ENCODE measurements at places on chromosomes 12 and 14. TPM values are rescaled to one million over a fixed set of nuclear protein-coding genes. Genes with fewer than 3 reads are reported as not detected.

DNA sequence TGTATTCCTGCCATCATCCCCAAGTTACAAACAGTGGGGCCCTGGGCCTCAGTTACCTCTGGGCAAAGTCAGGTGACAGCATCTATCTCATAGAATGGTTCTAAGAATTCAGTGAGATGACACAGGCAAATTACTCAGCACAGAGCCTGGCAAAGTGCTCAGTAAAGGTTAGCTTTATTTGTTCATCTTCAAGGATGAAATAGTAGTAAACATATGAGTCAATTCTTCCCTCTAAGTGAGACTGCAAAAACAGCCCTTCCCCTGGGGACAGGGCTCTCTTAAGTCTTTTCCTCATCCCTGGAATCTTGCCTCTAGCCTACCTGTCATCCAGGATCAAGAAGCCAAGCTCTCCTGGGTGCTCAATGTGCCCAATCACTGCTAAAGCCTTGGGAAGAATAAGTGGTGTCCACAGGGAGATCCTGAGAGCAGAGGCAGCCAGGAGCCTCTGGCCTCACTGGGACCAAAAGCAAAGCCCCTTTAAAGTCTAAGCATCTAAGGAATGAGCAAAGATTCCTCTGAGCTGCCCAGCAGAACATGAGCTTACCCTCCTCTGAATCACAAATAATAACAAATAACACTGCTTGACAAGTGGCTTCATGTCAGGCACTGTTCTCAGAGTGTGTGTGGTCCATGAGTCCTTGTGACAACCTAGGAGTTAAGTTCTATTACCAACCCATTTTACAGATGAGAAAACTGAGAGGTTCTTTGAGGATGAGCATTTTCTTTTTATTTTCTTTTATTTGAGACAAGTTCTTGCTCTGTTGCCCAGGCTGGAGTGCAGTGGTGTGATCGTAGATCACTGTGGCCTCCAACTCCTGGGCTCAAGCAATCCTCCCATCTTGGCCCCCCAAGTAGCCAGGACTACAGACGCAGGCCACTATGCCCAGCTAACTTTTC is 12.1 kb downstream of the NUAK1 start:
- no peak for DNase-seq

- DNase-seq: peak; percentile 53
These were observed 113.7 kb downstream of the RAD51B start for GRCh38 chr14:67933266-67933665.

DNA sequence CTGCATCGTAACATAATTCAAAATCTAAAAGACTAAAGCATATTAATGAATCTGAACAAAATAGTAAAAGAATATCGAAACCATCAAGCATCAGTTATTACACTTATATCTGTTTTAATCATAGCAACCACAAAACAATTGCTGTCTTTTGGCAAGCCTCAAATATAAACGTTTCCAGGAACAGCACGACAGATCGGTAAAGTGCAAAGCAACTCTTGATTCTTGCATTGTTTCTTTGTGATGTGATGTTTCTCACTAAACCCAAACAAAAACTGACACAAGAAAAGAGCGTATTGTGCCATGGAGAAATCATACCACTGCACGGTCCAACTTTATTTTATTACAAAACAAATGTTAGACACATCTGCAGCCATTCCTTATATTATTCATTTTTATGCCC is 9.2 kb upstream of the MYF6 start:
- DNase-seq: no peak

DNA sequence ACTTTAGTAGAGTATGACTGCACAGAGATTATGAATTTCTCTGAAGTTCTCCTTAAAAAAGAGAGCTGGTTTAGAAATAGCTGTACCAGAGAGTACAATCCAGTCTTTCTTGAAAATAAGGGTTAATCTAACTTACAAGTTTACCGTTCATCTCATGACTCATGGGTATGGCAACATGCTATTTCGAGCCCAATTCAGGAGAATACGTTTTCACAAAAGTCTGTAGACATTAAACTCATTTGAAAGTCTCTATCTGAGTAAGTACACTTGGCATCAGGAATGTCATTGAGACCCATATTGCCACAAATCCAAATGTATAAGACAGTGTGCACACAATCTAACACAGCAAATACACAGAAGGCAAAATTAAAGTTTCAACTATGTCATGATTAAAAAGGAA is 160.5 kb downstream of the PIK3C2G start:
- no peak for DNase-seq

GRCh38 chr14:74083784-74084276 is 423 bp downstream of the ALDH6A1 start:
- peak; percentile 27 for DNase-seq

DNA sequence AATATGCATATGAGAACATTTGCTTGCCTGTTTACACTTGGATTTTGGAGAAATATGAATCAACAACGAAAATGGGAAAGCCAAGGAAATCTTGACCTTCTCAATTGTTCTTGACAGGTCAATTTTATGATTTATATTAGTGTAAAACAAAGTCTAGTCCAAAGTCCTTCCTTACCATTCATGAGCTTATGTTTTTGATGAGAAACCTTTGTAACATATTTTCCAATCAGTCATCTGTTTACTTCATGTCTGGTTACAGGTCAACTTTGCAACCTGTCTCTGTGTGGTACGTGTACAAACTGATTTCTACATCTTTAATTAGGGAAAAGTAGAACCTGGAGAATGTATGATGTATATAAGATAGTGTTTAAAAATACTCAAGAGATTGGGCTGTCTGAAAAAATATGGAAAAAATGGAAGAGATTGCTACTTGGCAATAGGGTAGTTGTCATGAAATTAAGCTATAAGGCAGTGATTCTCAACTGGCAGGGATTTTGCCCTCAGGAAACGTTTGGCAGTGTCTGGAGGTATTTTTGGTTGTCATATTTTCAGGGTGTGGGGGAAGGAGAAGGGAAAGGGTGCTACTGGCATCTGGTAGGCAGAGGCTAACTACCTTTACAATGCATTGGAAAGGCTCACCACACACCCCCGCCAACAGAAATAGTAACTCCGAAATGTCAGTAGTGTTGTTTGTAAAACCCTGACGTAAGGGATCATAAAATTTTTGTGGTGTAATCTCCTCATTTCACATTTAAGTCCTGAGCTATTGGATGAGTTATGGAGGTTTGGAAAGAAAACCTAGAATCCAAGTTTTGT is 110.4 kb upstream of the PTPRB start:
- DNase-seq: no peak

DNA sequence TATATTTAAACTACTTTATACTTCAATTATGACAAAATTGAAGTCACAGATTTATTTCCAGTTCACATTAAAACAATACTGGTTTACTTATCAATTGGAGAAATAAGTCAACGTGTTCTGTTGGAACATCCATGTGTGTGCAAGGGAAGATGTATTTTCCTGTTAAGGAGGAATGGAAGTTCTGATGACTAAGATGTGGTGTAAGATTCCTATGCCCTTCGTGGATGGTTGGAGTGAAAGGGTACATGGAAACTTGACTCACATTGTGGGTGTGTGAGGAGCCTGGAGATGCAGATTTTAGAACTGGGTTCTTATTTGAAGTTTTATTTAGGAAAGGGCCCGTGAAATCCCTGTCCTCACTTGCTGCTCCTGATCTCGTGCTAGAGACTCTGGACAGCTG is 95.3 kb downstream of the CATSPERB start:
- peak; percentile 79 for DNase-seq

GRCh38 chr12:99224237-99224636 is 423.3 kb upstream of the GARIN6 start:
- DNase-seq: no peak

- DNase-seq: peak; percentile 90
These were observed 109.4 kb downstream of the RFLNA start for GRCh38 chr12:124404162-124404784.

The CARMIL3 gene
- not detected for total RNA-seq

The CFAP251 gene
- total RNA-seq: 4.3 TPM

The KRT1 gene
- total RNA-seq: not detected

The CCDC175 gene
- total RNA-seq: not detected

The KRT77 gene
- total RNA-seq: not detected

The TAS2R20 gene
- total RNA-seq: 5.4 TPM

Data from osteoblast (primary cell).